ENCODE measurements at places on chromosomes 13 and 19. TPM values are rescaled to one million over a fixed set of nuclear protein-coding genes. Genes with fewer than 3 reads are reported as not detected.
A peak's percentile ranks its signal among the peaks of the same experiment; 100 is the strongest.

GRCh38 chr19:46646402-46646801 lies 10.4 kb upstream of the GNG8 start:
- no peak for DNase-seq

DNA sequence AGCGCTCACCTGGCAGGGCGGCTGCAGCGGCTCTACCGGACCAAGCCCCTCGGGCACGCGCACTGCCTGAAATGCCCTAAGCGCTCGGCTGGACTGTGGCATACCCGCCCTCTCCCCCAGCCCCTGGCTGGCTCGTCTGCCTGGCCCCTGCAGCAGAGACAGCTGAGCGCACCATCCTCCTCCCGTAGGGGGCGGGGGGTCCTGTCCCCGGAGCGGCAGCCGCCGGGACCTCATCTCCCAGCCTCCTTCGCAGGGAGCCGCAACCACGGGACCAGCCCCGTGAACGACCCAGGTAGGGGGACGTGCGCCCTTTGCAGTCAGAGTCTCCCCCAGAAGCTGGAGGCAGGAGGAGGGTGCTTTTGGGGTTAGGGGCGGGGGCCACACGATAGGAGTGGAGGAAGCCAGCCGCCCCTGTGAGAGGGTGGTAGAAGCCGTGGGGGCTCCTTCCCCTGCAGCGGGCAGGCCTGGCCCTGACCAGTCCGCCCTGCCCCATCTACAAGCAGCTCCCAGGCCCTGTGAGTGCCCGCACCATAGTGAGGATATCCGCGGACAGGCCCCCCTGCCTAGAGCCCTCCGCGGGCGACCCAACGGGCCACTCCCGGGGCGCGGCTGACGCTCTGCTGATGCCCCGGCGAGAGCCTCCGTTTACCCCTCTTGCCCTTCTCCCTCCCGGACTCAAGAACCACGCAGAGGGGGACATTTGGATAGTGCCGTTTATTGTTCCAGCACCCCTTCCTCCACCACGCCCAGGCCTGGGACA lies 34.2 kb downstream of the ZNF787 start:
- no peak for DNase-seq

- DNase-seq: no peak
Observed at GRCh38 chr19:11111771-11112144, 22.5 kb downstream of the LDLR start.

- peak; percentile 88 for DNase-seq
Observed at GRCh38 chr19:35213663-35214632, 14.6 kb downstream of the FAM187B start.

GRCh38 chr19:35557539-35558399 lies 5.7 kb downstream of the ATP4A start:
- no peak for DNase-seq

GRCh38 chr13:49258089-49258796 lies 10.5 kb downstream of the CDADC1 start:
- no peak for DNase-seq

Gene KIR3DL2
- not detected for total RNA-seq

DNA sequence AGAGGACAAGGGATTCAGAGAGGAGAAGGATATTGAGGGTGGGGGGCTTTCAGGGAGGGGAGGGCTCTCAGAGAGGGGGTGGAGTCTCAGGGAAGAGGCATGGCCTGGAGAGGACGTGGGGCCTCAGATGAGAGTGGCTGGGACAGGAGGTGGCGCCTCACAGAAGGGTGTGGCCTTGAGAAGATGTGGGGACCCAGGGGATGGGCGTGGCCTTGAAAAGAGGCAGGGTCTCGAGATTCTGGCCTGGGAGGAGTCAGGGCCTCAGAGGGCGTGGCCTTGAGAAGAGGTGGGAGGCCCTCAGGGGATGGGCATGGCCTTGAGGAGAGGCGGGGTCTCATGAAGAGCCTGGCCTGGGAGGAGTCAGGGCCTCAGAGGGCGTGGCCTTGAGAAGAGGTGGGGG lies 23.7 kb upstream of the TNFSF14 start:
- DNase-seq: no peak

- DNase-seq: peak; percentile 56
Observed at GRCh38 chr13:20441879-20442278, 83.8 kb downstream of the CRYL1 start.

DNA sequence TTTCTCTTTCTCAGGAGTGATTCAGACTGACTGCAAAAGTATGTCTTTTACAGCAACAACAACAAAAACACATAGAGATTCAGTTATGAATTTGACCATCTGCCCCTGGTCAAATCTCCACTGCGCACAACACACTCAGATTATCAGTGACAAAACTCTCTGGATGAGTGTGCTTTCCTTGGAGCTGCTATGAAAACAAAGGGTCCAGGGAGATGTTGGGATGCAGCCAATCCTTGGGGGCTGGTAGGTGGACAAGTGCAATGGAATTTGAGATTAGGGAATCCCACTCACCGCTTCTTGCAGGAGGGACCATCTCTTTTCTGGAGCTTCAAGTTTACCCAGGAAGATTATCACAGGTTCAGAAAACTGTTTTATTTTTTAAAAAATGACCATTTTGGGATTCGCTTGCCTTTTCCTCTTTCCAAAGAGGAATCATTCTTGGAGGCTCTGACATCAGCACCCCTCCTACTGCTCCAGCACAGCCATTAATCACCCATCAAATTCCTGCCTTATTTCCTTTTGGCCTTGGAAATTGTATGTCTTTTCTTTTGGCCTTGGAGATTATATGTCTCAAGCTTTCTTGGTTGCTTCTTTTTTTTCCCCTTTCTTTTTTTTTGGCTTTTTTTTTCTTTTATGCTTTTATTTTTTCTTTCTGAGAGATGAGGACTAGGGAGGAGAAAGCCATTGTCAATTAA lies 311.8 kb downstream of the TSHZ3 start:
- DNase-seq: no peak

- no peak for DNase-seq
Observed at GRCh38 chr13:34401696-34402095, 540.4 kb upstream of the NBEA start.

DNA sequence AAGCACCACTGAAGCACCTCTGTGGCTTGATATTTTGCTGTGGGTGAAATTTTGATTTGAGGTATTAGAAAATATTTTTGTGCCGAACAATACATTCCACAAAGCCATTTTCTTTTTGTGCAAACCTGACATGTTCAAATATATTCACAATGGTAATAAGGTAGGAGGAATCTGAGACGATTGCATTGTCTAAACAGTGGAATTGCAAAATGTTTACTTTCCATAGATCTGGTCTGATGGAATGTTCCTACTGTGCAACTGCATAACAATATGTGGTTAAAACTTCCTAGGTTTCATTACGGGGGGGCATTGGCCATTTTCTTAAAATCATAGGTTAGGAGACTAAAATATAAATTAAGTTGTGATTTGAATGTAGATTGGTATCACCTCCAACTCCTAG lies 42.7 kb upstream of the AKAP11 start:
- no peak for DNase-seq

GRCh38 chr19:13153569-13154240 lies 3.5 kb downstream of the IER2 start:
- DNase-seq: no peak

DNA sequence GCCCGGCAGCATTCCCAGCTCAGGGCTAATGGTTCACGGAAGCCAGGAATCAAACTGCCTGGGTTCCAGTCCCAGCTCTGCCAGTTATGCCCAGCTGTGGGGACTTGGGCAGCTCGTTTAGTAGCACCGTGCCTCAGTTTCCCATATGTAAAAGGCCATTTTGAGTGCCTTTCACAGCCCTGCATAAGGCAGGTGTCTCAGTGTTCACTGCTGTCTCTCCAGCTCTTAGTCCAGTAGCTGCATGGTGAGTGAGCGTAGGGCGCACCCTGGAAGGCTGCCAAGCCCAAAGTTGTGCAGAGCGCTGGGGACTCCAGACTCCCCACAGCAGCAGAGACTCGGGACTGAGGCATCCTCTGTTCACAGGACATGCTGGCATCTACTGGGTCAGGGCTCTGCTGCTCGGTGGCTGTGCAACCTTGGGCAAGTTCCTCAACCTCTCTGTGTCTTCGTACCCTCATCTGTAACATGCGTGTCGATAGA lies 5.5 kb downstream of the RPL28 start:
- DNase-seq: no peak

DNA sequence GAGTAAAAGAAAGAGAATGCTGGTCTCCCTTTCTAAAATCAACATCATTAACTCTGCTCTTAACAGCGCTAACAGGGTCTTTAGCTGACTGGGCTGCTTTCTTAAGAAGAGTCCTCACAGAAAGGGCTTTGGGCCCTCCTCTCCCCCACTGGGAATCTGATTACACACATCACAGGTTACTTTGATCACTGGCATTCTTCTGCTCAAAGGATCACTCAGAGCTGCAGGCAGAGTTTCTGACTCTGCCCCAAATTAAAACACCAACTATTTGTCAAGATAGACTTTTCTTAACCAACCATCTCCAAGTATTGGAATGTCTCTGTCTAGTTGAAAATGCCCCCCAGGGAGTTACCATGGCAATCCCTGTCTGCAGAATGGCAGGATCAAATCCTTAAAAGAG lies 31.1 kb upstream of the SIAH3 start:
- peak; percentile 11 for DNase-seq

DNA sequence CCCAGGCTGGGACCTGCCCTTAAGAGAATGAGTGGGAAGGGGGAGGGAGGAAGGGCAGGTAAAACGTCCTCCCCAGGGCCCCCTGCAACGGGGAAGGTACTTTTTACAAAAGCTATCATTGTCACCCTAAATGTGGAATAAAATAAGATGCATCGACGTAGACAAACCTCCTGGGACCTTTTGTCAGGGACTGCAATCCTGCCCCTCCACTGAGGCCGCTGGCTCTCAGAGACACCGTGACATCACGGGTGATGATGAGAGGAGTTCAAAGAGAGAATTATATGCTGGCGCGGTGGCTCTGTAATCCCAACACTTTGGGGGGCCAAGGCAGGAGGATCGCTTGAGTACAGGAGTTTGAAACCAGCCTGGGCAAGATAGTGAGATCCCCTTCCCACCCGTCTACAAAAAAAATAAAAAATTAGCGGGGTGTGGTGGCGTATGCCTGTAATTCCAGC lies 1.8 kb upstream of the MYBPC2 start:
- DNase-seq: no peak

DNA sequence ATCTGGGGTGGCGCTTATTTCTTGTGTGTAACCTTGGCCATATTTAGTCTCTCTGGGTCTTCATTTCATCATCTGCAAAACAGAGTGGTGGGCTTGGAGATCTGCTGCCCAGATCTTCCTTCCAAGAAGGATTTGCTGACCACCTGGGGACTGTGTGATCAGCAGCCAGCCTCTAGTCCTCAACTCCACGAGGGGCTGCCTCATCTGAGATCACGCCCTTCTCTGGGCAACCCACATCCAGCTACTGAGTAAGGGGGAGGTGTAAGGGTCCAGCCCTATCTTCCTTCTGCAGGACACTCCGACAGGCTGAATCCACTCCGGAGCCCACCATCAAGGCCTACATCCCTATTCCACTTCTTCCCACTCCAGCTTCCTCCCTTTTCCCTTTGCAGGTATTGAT lies 57.9 kb downstream of the CHST8 start:
- DNase-seq: no peak

- DNase-seq: no peak
Observed at GRCh38 chr13:73250061-73250460, 191.3 kb downstream of the KLF5 start.

GRCh38 chr19:1354970-1355567 lies 28.6 kb upstream of the NDUFS7 start:
- peak; percentile 17 for DNase-seq

- DNase-seq: peak; percentile 32
Observed at GRCh38 chr19:8512115-8512967, 1.6 kb downstream of the ZNF414 start.

- DNase-seq: peak; percentile 14
Observed at GRCh38 chr13:41268764-41269163, 5.4 kb upstream of the MTRF1 start.

Gene FKBP8
- total RNA-seq: 286 TPM

GRCh38 chr13:29515372-29515771 lies 80.1 kb downstream of the SLC7A1 start:
- peak; percentile 45 for DNase-seq

DNA sequence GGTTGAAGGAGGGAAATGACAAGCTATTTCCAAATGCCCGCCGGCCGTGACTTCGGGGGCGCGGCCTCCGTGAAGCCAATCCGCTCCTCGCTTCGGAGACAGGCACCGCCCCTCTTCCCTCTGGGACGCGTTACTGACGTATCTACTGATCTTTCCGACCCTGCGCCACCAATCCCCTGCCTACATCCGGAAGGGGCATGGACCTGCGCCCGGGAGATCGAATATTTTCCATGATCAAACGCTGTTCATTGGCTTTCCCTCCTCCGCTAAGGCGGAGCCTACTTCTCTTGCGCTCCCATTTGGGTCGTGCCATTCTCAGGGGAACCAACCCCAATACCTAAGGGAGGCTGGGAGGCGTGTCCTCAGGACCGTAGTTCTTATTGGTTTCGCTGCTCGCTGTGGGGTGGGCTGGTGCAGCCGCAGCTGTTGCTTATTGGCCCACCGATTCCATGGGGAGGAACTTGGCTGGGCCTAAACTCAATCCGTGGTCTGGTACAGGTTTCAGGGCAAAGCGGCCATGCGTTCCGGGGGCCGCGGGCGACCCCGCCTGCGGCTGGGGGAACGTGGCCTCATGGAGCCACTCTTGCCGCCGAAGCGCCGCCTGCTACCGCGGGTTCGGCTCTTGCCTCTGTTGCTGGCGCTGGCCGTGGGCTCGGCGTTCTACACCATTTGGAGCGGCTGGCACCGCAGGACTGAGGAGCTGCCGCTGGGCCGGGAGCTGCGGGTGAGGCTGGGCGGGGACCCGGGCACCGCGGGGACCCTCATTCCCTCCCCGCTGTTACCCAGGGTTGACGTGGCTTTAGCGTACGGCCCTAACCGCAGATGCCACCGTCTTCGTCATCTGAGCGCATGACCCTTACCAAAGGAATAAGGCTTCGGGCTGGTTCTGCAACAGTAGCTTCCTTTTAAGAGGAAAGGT lies at the start of gene QPCTL:
QPCTL (plus strand) TSS at position 480 of the 919 bp plus-strand sequence; CDS start at position 518, 38 bp downstream.
- peak; percentile 95 for DNase-seq

DNA sequence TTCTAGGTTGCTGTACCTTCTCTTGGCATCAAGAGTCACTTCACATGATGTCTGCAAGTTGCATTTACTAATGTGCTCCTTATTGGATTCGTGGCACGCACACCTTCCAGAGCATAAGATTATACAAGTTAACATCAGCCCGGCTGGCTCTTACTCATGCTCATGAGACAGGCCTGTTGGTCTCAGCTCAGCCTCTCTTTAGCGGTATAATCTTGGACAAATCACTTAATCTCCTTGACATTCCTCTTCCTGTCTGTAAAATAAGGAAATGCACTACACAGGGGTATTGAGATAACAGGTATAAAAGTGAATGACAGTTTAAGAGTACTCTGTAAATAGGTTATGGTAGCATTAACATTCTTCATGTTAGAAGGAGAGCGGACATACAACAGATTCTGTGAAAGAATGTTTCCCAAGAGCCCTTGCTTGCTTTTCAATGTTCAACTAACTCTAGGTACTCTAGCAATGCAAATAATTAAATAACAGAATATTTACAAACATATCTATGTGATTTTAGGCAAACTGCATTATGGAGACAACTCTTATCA lies 181.1 kb downstream of the FGF14 start:
- no peak for DNase-seq

Gene NBEA
- total RNA-seq: 2.5 TPM
